AG04450 (cell line): ENCODE measurements at places on chromosomes 12 and 14. TPM values are rescaled to one million over a fixed set of nuclear protein-coding genes. Genes with fewer than 3 reads are reported as not detected.

Gene CLEC6A
- polyA plus RNA-seq = not detected in 2 replicates

Gene RNF212B
- not detected in 2 replicates for polyA plus RNA-seq

Gene SPIC
- polyA plus RNA-seq = not detected in 2 replicates

Gene PLEKHH1
- 0.15 and 0.19 TPM in 2 replicates for polyA plus RNA-seq

Gene SYNDIG1L
- not detected in 2 replicates for polyA plus RNA-seq

Gene MUCL1
- polyA plus RNA-seq = not detected in 2 replicates
